Left forelimb (tissue), 1 donor: ENCODE measurements at places on chromosomes 7 and 10.

- no peak for DNase-seq
Measured at GRCh38 chr7:37982423-37982822, 62.0 kb downstream of the EPDR1 start.

- no peak for DNase-seq
Measured at GRCh38 chr10:99777918-99778714, 4.3 kb upstream of the ABCC2 start.

DNA sequence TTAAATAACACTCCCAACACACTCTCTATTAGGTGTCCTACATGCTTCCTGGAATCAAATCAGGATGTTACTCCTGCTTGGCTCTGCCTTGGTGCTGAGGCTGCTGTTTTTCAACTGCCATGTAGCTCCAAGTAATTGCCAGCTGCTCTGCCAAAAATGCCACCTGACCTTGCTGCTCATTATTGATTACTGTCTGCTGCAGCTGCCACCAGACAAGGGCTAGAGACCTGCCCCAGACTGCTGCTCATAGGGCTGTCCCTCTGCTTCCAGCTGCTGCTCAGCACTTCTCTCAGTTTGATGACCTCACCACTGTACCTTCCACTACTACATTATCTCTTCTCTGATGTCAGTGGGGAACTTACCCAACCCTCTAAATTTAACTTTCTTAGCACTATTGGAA lies 102.5 kb downstream of the PCLO start:
- no peak for DNase-seq

DNA sequence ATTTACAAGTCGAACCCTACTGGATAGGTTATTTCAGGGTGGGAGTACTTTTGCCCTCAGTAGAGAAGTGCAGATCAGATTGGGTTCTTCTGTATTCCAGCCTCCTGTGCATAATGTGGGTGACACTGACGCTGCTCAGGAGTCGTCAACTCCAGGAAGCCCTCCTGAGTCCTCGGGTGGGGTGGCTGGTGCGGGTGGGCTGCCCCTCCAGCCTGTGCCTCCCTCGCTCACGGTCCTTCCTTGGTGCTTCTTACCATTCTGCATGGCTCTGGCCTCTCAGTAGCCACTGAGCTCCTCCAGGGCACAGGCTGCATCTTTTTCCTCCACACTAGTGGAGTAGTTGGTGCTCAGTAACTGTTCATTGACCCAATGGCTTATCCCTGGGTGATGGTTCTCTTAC lies 4.3 kb downstream of the CDH23 start:
- DNase-seq = no peak

DNA sequence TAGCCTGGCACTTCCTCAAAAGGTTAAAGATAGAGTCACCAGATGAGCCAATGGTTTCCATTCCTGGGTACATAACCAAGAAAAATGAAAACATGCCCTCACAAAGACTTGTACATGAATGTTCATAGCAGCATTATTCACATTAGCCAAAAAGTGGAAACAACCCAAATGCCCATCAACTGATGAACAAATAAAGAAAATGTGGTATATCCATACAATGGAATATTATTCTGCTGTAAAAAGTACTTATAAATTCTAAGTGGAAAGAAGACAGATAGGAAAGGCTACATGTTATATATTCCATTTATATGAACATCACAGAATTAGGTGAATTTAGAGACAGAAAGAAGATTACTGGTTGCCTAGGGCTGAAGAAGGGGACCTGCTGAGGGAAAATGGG lies 10.7 kb upstream of the SLC16A9 start:
- DNase-seq = no peak

DNA sequence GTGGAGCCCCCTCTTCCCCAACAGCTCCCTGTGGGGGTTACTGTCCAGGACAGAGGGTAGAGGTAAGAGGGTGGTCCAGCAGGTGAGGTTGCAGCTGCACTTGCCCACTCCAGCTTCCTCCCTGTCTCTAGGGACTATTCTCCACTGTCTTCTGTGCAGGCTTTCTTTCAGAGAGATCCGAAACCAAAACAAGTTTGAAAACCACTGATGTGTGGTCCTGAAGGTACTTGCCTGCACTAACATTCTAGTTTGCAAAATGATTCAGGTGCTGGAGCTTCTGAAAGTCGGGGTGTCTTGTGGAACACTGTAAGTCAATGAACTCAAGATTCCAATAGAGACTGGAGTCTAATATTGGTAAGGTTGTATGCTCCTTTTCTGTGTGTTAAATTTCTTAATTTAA lies 63.1 kb downstream of the BLNK start:
- DNase-seq = no peak

- DNase-seq = no peak
Measured at GRCh38 chr10:98636921-98637329, 190.2 kb upstream of the HPS1 start.

DNA sequence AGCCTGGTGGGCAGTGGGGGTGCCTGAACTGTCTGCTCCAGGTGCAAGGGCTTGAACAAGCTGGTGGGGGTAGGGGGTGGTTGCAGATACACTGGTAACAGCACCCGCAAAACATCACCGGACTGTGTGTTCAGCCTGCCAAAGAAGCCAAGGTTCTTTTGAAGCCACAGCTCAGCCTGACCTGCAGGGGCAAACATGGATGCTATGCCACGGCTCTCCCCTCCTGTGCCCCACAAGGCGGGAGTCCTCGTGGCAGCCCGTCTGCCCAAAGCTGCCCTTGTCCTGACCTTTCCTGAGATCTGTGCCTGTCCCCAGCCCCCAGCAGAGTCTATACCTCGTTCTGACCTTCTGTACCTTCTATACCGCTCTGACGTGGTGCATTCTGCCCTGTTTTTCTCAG lies 285.7 kb downstream of the GLRX3 start:
- DNase-seq = no peak

- no peak for DNase-seq
Measured at GRCh38 chr7:84684836-84685480, 490.4 kb upstream of the SEMA3A start.

GRCh38 chr10:60479305-60480020 lies 89.8 kb upstream of the ANK3 start:
- DNase-seq = no peak
